ENCODE measurements at places on chromosomes 11 and 22.

DNA sequence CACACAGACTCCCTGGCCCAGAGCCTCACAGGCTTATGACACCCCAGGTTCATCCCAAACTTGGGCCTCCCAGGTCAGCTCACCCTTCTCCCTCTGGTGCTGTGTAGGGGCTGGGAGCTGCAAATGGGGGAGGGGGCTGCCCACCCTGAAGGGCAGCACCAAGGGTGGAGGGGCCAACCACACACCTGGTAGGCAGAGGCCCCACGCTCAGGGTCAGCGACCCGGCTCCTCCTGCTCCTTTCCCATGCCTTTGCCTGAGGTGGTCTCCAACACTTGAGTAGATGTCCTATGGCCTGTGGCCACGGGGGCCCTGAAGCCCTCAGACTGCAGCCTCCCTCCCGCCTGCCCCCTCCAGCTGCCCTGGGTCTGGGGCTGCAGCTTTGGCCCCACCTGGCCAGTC, 3.4 kb downstream of the DGCR6 start:
- DNase-seq = no peak

DNA sequence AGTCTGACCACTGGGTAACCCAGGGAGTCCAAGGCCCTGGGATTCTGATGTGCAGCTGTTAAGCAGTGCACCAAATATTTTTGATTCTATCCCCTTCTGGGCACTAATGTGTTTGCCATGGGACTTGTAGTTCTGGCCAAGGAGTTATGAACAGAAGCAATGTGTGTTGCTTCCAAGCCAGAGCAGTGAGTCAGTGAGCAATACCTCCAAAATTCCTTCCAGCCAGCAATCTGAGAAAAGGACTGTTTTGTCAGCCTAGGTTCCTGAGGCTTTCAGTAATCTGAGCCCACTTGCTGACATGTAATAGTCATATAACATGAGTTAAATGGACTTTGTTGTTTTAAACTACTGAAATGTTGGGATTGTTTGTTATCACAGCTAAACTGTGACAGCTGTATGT, 311.4 kb downstream of the NELL1 start:
- no peak for DNase-seq

DNA sequence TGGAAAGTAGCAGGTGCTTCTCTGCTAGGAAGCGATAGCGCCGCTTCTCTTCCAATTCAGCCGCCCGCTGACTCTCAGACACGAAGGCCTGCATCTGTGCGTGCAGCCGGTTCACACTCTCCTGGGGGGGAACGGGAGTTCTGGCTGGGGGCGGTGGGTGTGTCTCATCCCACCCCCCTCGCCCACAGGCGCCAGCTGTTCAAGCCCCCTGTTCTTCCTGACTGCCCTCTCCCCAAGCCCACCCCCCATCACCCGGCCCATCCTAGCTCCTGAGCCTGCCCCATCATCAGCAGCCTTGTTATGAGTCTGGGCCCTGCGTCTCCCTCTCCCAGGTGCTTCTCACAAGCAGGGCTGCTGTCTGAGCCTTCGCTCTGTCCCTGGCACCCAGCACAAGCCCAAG, 13.1 kb upstream of the SLC16A8 start:
- no peak for DNase-seq

DNA sequence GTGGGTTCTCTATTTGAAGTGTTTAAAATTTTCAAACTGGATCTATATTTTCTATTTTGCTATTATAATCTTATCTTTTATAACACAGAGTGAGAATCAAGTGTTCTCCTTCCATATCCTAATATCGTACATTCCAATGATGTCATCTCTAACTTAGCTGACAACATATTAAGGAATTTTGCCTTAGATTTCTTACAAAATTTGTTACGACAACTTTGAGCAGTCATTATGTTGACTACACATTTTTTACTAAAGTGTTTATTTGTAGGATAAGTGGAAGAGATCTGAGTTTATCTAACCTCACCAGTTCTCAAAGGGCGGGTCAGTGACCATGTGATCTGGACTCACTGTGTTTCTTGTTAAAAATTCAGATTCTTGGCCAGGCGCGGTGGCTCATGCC, 12.7 kb downstream of the BTG4 start:
- no peak for DNase-seq
